ENCODE measurements at places on chromosomes 12 and 14. TPM values are rescaled to one million over a fixed set of nuclear protein-coding genes. Genes with fewer than 3 reads are reported as not detected.

The COQ5 gene
- total RNA-seq: 21.2 TPM

DNA sequence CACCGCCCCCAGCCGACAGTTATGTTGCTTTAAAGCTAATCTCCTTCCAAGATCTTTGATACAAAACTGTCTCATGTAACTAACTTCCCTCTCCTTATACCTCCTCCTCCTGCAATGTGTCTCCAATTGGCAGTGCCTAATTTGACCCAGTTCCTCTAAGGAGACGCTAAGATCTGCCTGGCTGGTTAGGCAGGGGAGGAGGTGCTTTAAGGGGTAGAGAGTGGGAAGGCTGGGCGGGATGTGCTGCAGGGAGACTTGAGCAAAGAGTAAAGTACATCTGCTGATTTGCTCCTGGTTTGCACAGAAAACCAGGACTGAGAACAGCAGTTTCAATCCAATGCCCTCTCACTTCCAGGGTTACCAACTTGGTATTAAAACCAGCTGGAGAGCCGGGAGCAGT, 7.4 kb upstream of the IKZF4 start:
- no peak for DNase-seq

The HOXC12 gene
- not detected for total RNA-seq

GRCh38 chr14:100834082-100834793, 8.3 kb downstream of the MEG3 start:
- no peak for DNase-seq

The KCNA1 gene
- 15.8 TPM for total RNA-seq

The KRT6A gene
- total RNA-seq: not detected

DNA sequence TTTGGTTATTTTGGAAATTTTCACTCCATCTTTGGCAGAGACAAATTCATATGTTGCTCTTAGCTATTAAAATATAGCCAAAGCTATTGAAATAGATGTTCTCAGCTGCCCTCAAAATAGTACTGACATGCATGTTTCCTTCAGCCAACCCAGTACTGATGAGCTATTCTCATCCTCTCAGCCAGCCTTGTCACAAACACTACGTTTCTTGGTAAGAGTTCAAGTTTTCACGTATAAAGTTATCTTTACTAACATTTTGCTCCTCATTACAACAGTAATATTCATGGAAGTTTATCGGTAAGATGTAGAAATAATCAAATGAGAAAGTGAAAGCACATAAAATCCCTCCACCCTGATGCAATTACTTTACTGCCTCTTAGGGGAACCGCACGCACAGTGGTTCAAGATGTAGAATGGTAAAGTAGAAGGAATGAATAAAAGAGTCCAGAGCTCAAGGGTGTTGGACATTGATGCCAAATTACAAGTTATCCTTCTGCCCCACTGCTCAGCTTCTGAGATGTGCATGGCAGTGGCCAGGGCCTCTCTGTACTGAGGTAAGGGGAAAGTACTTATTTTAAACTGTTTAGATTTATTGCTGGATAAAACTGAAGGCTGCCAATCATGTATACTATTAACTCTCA, 20.7 kb downstream of the GCH1 start:
- DNase-seq: no peak

The OR4E2 gene
- not detected for total RNA-seq

The SERPINA9 gene
- total RNA-seq: not detected

DNA sequence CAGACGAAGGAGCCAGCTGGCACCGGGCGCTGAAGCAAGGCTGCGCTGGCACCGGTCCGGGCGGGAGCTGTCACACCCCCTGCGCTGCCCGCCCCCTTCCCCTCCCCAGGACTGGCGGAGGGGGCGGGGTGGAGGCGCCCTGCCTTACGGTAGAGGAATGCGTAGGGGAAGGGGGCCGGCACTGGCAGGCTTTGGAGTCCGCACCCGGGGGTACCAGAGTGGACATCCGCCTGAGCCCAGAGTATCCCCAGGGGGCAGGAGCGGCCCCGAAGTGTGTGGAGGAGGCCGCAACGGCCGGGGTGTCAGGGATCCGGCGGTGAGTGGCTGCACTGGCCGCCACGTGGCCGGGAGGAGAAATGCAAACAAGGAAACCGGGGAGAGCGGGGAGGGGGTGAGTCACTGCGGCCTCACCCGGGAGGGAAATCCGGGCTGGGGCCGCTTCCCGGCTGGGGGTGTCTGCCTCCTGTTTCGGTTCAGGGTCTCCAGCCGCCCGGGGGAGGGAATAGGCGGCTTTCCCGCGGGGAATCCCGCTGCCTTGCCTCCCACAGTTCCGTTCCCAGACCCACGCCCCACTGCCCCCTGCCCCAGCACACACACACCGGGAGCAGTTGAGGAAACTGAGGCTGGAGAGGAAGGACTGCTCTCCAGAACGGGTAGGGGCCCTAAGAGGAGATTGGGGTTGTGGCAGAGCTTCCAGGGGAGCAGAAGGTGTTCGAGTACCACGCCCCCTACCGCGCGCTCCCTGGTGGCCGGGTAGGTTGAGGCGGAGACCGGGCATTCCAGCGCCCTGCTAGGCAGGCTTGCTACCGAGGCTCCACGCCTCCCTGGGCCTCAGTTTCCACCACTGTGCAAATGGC, at the start of gene RAPGEF3:
Gene RAPGEF3, minus strand, starts transcription at position 47 of the 857 bp plus-strand sequence. CDS start 324 bp downstream, outside the sequence.
- DNase-seq: peak; percentile 81

- DNase-seq: no peak
These were observed 363.4 kb downstream of the NUAK1 start for GRCh38 chr12:105775343-105775742.

The TEP1 gene
- 10.3 TPM for total RNA-seq

GRCh38 chr14:47596232-47596631, 79.2 kb downstream of the MDGA2 start:
- no peak for DNase-seq

The RBP5 gene
- total RNA-seq: 0.27 TPM

GRCh38 chr12:65232476-65233077, 45.9 kb upstream of the MSRB3 start:
- no peak for DNase-seq

- DNase-seq: no peak
These were observed 201.8 kb downstream of the ESR2 start for GRCh38 chr14:64092338-64092737.

DNA sequence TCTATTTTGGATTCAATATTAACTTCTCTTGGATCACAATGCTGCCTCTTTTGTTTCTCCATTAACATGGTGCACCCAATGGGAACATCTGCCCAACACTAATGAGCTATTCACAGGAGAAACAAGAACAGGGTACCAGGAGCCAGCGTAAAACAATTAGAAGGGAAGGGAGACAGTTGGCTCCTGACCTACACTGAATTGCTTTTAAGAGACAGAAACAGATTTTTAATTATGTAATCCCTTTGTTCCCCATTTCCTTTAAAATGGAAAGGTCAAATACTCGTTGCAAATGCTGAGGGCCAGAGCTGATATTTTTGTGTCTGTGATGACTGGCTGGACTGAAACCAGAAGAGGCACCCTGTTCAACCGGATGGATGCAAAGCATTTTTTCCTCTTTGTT, 108.3 kb downstream of the SEC23A start:
- DNase-seq: no peak

All from cerebellum (tissue), 4 donors.